ENCODE measurements at places on chromosomes 5 and 9.

GRCh38 chr5:3197304-3198073 is 398.1 kb upstream of the IRX1 start:
- no peak for DNase-seq

GRCh38 chr9:7782400-7783120 is 17.0 kb downstream of the DMAC1 start:
- no peak for DNase-seq

DNA sequence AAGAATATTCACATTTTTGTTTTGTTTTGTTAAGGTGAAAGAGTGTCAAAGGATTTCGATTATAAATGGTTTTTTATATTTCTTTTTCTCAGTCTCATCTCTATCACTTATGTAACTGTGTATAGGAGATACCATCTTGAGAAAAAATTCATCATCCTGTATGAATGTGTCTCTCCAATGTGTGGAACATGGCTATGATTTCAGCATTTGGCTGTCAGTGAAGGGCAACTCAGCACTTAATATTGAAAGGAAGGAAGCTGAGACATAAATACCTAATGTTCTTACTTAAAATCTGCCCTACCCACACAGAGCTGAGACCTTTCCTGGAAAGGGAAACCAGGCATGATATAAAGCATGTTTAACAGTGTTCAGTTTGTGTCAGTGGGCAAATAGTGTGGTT is 474.2 kb upstream of the RIOK2 start:
- no peak for DNase-seq

DNA sequence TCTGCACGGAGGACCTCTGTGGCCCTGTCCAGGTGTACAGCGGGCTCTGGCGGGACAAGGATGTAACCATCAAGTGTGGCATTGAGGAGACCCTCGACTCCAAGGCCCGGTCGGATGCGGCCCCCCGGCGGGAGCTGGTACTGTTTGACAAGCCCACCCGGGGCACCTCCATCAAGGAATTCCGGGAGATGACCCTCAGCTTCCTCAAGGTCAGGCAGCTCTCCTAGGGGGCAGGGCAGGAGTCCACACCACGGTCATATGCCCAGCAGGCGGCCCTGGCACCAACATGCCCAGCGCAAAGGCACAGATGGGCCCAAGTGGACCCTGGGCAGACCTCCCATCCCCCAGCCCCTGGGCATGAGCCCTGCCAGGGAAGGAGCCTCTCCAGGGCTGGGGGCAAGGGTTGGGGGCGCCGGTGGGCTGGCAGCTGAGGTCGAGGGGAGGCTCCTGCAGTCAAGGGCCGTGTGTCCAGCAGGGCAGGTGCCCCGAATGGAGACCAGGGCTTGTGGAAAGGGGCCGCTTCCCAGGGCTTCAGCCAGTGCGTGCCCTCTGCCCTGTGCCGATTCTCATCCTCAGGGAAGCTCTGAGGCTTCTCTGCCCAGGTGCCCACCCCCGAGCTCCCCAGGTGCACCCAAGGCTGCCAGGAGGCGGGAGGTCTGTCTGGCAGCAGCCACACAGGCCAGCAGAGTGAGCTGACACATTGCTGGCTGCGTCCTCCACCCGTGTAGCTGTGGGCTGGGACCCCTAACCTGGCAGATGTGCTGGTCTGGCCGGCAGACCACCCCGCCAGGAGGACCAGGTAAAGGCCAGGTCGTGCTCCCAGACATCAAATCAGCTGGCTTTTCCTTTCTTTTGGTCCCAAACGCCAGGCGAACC is 10.0 kb downstream of the DIPK1B start:
- DNase-seq: no peak

DNA sequence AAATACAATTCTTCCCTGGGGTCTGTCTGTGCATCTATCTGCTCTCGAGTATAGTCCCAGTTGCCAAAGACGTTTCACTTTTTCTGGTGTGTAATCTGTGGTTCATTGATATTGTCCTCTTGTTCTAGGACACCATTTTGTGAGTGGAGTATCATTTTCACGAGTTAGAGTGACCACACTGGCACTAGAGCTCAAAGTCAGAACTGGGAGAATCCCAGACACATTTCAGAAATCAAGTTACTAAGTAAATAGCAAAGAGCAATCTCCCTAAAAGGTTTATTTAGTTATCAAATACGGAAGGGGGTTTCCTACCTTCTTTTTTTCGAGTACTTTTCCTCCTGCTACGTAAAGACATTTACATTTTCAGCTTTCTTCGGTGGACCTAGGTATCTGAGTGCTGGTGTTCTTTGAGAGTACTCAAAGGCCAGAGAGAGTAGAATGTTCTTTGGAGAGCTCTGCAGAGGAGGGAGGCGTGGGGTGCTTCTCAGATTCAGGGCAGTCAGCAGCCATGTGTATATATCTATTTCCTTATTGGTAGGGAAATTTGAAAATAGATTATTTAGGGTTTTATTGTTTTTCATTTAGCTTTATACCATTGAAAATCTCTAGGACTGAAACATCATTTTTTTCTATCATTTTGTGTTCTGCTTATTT is 8.9 kb upstream of the HSPA9 start:
- DNase-seq: no peak

DNA sequence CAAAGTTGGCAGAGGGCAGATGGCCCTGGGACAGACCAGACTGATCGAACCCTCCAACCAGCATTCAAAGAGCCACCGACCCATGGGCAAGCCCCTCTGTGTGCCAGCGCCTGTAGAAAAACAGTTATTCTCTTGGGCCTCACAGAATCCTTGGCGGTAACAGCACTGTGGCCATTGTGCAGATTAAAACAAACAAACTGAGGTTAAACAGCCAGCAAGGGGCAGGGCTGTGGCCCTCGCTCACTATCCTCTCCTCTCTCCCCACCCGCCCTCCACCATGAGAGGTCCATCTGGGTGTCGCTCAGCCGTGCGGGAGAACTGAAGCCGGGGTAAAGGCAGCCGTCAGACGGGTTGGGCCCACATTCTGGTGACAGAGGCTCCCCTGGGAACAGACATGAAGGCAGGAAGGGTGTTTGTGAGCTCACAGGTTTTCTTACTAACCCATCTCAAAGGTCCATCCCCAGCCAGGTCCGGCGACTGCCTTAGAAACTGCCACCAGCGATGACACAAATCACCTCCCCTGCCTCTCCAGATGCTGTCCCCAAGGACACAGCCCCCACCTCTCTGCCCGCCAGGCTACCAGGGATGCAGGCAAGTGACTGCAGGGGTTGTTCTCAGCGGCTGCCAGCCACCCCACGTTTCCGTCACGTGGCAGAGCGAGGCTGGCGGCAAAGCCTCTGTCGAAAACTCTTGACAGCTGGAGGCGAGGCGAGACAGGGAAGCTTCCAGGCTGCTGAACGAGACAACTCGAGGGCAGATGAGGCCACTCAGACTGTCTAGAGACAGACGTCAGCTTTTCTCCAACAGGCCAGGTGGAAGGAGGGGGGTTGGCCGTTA is 75.8 kb upstream of the SARDH start:
- DNase-seq: no peak

- no peak for DNase-seq
Measured at GRCh38 chr9:98328770-98329169, 73.3 kb upstream of the TBC1D2 start.

- peak; percentile 27 for DNase-seq
Measured at GRCh38 chr5:77086689-77087483, at the start of gene ZBED3. TSS of gene ZBED3 (minus strand) at chr5:77087285. CDS start at chr5:77077878, 9,407 bp downstream.

DNA sequence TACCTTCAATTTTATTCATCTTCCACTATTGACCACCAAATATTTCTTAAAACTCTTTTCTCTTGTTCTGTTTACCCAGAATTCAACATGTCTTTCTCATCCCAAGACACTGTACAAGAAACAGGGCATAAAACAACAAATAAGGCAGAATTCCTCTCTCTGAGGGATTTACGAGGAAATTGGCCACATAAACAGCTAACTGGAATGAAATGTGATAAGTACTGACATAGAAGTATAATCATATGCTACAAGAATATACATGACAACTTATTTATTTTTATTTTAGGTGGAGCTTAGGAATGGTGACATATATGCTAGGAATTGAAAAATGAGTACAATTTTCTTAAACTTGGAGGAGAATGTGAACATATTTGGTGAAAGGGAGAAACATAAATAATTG is 48.8 kb upstream of the FBN2 start:
- DNase-seq: no peak

- DNase-seq: no peak
Measured at GRCh38 chr5:69502767-69503488, 10.3 kb downstream of the OCLN start.

GRCh38 chr5:180596115-180596667 is 4.9 kb upstream of the SCGB3A1 start:
- no peak for DNase-seq

DNA sequence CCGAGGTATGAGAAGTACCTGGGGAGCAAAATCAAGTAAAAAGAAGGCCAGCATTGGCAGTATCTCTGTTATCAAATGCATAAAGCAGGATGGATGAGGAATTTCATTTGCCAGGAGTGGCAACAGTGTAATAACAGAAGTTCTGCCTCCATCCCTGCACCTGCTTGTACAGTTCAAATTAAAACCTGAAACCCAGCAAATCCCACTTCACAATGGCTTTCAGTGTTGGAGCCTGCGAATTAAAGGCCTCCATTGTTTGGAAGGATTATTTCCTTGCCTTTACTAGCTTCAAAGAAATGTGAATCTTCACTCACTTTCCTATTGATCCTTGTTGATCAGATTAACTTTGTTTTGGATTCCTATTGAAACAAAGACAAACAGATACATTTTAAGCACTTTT is 31.5 kb upstream of the IRX1 start:
- no peak for DNase-seq

GRCh38 chr5:78320401-78320800 is 25.9 kb upstream of the AP3B1 start:
- no peak for DNase-seq

- no peak for DNase-seq
Measured at GRCh38 chr9:114370968-114371320, 16.8 kb downstream of the AKNA start.

DNA sequence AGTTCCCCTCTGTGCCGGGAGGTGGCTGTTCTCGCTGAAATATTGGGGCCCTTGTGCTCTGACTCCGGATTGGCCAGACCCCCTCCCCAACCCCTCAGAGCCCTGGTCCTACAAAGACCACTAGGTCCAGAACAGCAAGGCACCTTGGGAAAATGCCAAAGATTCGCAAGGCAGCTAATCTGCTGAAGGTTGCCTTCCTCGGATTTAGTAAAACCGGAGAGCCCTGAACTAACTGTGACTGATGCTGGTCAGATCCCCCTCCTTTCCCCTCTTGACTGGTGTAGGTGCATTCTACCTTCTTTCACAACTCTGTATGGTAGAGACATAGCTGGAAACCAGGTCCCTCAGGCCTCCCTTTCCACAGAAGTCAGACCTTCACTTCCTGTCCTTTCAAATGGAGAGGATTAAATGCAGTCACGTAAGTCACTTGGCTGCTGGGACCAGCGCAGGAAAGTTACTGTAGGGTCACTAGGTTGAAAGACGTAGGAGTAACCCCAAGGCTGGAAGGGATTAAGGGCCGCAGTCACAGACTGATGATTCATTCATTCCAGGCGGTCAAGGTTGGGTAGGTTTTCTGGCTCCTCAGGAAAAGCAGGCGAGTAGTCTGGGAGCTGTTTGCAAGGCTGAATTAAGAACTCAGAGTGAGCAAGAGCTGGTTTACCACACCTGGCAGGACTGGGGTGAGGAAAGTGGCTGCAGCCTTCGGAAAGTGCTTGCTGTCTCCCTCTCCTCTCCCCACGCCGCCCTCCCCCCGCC is 5.3 kb downstream of the BARX1 start:
- DNase-seq: no peak

GRCh38 chr5:353612-354580 is 32.4 kb downstream of the AHRR start:
- DNase-seq: no peak

DNA sequence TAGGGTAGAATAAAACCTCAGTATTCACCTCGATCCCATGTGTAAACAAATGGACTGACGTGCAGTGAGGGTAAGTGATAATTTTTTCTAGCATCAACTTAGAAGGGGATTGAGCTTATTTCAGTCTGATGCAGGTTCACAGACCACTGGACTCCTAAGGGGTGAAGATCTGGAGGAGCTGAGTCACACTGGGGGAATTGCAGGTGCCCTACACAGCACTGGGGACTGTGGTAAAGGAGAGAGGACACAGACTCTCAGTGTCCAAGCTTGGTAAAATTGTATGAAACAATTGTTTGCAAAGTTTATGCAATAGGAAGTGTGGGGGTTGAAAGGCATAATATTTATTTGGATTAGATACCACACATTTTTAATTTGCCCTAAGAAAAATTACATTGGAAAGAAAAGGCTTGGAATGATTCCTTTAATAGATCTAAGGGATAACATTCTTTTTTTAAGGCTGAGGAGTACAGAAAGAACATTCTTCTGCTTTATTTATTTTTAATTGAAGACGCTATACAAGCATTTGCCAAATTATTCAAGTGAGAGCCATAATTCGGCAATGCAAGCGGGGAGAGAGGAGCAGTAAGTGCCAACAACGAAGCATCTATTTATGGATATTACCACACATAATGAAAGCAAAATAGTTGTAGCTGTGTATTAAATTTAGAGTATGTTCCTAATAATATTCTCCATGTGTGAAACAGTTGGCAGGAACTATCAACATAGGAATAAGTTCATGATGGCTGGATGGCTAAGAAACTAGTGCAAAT is 766.9 kb upstream of the ADAMTS16 start:
- no peak for DNase-seq

DNA sequence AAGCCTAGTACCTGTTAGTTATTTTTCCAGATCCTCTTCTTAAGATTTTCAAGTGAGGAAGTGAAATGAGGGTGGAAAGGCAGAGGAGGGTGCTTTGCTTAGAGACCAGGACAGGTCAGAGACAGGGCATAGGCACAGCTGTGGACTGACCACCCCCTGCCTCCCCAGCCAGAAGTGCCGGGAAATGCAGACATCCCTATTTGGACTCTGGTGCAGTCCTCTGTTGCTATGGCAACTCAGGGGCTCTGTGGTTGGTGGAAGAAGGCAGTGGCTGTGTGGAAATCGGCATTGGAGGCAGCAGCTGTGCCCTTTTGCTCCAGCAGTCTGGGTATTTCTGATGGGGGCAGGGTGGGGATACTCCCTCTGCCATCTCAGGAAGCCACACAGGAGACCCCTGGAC is 43.3 kb upstream of the NDFIP1 start:
- DNase-seq: no peak

DNA sequence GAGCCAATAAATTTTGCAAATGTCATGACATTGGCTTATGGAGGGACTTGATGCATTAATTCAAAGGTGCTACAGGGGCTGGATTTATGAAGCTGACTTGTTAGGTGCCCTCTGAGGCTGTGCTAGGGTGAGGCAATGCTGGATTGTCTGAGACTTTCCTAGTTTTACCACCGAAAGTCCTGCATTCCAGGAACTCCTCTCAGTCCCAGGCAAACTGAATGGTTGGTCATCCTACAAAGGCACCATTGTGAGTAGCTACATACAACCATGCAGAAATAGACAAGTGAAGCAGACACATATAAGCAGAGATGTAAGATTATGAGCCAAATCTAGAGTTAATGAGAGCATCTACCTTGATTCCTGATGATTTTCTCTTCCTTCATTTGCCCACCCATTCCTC is 95.3 kb downstream of the LIX1 start:
- no peak for DNase-seq

- no peak for DNase-seq
Measured at GRCh38 chr5:82104872-82105271, 133.0 kb downstream of the ATG10 start.

GRCh38 chr5:137072361-137073115 is 426.6 kb downstream of the SPOCK1 start:
- no peak for DNase-seq

GRCh38 chr9:88571419-88571818 is 36.4 kb downstream of the NXNL2 start:
- DNase-seq: no peak
